T47D (cell line): ENCODE measurements at places on chromosomes 2 and 18.

DNA sequence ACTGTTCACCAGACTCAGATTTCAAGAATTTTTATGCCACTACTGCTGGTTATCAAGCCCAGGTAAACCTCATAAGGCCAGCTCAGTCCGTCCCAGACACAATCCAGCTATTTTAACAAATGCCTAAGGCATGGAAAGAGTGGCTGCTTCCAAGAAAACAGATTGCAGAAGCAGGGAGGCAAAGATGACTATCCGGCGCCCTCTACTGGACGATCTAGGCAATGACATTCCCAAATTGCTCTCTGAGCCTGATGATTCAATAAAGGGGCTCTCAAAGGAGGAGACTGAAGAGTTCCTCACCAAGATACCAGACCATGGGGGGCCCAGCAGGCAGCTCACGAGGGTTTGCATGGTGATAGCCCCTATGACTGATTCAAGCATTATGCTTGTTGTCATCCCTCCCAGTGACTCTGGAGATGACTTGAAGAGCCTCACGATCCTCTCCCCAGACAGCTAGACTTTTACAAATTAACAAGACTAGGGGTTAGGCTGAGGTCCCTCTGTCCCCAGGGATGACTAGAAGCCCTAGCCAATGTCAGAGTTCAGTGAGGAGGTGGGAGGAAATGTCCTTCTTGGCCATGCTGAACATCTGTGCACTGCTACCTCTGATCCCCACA lies 25.0 kb downstream of the SERPINB8 start:
- peak; percentile 66 for DNase-seq

DNA sequence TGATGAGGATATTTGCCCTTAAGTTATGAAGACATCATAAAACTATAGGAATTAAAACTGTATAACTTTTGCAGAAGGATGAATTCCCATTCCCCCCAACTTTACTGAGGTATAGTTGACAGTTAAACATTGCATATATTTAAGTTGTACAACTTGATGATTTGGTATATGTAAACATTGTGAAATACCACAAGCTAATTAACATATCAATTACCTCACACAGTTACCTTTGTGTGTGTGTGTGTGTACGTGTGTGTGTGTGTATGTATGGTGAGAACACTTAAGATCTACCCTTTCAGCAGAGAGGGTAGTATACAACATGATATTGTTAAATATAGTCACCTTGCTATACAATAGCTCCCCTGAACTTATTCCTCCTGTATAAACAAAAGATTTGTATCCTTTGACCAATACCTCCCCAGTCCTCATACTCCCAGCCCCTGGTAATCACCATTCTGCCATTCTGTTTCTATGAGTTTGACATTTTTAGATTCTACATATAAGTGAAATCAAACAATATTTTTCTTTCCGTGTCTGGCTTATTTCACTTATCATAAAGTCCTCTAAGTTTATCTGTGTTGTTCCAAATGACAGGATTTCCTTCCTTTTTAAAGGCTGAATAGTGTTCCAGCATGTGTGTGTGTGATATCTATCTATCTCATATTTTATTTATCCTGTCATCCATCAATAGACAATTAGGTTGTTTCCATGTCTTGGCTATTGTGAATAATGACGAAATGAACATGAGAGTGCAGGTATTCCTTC lies 48.2 kb upstream of the FAM136A start:
- no peak for DNase-seq

DNA sequence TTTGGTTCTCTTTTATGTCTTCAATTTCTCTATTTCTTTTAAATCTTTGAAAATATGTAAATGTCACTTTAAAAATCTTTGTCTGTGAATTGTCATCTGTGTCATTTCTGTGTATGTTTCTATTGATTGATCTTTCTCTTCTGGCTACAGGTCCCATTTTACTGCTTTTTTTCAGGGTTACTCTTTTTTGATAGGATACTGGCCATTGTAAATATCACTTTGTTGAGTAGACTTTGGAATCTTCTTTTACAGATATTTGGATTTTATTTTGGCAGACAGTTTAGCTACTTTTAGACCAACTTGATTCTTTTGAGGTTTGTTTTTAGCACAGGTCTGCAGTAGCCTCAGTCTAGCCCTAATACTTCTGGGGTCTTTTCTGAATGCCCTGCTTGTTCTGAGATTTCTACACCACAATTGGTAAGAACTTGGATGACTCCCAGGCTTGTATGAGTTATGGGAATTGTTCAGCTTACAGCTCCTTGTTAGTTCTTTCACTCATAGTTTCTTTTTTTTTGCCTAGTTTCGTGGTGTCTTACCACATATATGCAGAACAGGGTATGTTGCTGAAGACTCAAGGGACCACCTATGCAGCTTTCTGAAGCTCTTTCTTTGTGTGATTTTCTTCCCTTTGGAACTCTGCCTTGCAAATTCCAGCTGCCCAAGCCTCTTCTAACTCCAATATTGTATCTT lies 122.2 kb downstream of the QPCT start:
- DNase-seq: no peak

DNA sequence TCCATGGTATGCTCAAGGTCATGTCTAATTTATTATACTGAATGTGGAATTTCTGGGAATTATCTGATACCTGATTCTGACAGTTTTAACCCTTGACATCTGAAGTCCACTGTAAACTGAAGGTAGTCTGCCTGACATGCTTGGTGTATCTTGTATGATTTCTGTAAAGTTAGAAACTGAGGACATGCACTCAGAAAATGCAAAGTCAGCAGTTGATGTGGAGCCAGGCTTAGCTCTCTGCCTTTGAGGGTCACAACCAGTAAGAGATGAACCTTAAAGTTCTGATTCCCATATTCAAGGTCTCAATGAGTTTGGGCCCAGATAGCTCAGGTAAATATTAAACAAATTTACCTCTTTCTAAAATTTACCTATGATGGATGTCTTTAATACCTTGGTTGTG lies 12.3 kb upstream of the CTLA4 start:
- DNase-seq: no peak

DNA sequence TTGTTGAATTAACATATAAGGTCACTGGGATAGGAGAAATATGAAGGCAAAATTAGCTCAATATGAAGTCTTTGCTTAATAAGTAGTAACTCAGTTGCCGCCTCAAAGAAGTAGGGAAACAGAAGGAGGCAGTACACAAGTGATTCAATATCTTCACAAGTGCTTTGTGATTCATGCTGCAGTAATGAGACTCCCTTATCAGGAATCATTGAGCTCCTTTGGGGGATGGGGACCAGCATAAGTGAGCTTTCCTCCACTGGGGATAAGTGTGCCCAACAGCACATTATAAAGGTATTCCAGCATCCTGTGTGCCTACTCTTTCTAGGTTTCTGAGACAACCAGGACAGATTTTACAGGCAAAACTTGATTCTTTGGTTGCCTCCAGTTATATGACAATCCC lies 323.4 kb upstream of the UBE2E3 start:
- DNase-seq: no peak

GRCh38 chr18:12048010-12048826 lies 45.4 kb upstream of the ANKRD62 start:
- DNase-seq: no peak

- no peak for DNase-seq
These were observed 5.1 kb downstream of the FER1L5 start for GRCh38 chr2:96647681-96648080.

- DNase-seq: no peak
These were observed 833.2 kb upstream of the CHAC2 start for GRCh38 chr2:52934323-52934898.

DNA sequence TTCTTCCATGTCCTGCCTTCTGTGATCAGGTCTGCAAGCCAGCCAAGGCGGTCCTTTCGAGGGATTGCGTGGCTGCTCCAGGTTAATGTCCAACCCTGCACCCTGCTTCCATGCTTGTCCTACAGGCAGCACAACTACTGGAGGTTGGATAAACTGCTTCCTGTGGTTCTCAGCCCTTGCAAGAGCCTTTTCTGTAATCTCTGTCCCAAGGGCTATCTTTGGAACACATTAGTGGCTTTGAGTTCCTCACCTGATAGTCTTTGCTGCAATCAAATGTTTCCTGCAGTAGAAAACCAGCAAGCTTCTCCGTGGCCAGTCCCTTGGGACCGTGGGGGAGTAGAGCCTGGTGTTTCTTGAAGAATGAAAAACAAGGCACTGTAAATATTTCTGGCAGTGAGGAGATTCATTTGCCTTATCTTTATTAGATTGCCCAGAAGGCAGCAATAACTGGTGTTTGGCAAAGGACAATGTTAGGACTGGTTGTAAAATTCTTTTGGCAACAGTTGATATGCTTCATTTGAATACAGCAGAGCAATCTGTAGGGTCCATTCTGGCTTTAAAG lies 214.4 kb downstream of the FHOD3 start:
- no peak for DNase-seq
